ENCODE measurements at places on chromosomes 12 and 14. TPM values are rescaled to one million over a fixed set of nuclear protein-coding genes. Genes with fewer than 3 reads are reported as not detected.

GRCh38 chr12:122374707-122375106 lies 47.8 kb downstream of the CLIP1 start:
- H3K36me3 ChIP-seq, result peaks cover 5% of the 10 kb centered on the region
- no peak overlapping the region for H3K4me3 ChIP-seq
- DNase-seq, result no peak

GRCh38 chr14:91068642-91069041 lies 8.2 kb upstream of the RPS6KA5 start:
- no peak overlapping the region for H3K4me3 ChIP-seq
- no peaks in the 10 kb centered on the region for H3K4me1 ChIP-seq
- no peaks in the 10 kb centered on the region for H3K27me3 ChIP-seq
- no peaks in the 10 kb centered on the region for H3K36me3 ChIP-seq
- no peak for DNase-seq

The ASB2 gene
- total RNA-seq, result 53.3 TPM

The AQP2 gene
- 0.21 TPM for total RNA-seq

The TPPP2 gene
- total RNA-seq, result not detected

- no peak overlapping the region for H3K4me3 ChIP-seq
- peaks cover 3% of the 10 kb centered on the region for H3K4me1 ChIP-seq
- H3K27ac ChIP-seq, result peak overlapping the region; percentile 98
These were observed 136.0 kb downstream of the CRADD start for GRCh38 chr12:93813186-93813585.

The INHBE gene
- not detected for total RNA-seq

DNA sequence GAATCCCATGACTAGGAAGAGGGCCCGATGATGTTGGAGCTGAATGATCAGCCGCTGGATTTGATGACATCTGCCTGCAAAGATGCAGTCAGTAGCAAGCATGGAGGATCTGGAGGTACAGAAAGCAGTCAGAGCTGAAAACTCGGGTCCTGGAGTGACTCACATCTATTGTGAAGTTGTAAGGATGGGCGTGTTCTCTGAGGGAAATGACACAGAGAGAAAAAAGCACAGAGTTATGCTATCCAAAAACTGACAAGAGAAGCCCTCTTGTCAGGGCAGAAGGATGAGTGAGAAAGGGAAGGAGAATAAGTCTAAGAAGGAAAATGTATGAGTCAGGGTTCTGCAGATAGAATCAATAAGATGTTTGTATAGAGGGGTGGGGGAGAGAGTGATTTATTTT lies 380.4 kb upstream of the CCDC196 start:
- no peaks in the 10 kb centered on the region for H3K27me3 ChIP-seq
- no peaks in the 10 kb centered on the region for H3K4me1 ChIP-seq
- no peak overlapping the region for H3K27ac ChIP-seq
- H3K36me3 ChIP-seq, result no peaks in the 10 kb centered on the region
- no peak overlapping the region for H3K4me3 ChIP-seq

GRCh38 chr14:61493239-61493638 lies 171.9 kb downstream of the PRKCH start:
- no peak overlapping the region for H3K4me3 ChIP-seq
- no peaks in the 10 kb centered on the region for H3K4me1 ChIP-seq
- DNase-seq, result no peak
- H3K36me3 ChIP-seq, result no peaks in the 10 kb centered on the region

DNA sequence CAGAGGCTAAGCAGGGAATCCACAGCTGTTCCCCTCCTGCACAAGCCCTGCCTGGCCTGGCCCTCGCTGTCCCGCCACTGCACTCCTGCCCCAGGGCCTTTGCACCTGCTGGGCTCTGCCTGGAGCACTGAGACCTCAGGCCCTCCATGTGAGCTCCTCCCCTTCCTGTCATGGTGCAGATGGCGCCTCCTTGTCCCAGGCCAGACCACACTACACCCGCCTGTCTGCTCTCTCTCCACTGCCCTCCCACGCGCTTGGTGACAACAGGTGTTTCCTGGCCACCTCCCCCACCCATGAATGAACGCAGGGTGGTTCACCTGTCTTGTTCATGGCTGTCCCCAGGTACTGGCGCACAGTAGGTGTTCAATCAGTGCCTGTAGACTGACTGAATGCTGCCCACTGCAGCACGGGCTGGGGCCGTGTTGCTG lies 82.9 kb downstream of the NCOR2 start:
- no peaks in the 10 kb centered on the region for H3K36me3 ChIP-seq
- no peaks in the 10 kb centered on the region for H3K4me1 ChIP-seq
- no peak for DNase-seq
- H3K27ac ChIP-seq, result no peak overlapping the region

GRCh38 chr12:126201981-126202537 lies 1136.8 kb downstream of the AACS start:
- H3K4me1 ChIP-seq, result no peaks in the 10 kb centered on the region
- H3K27ac ChIP-seq, result no peak overlapping the region
- H3K27me3 ChIP-seq, result no peaks in the 10 kb centered on the region
- no peak for DNase-seq
- H3K4me3 ChIP-seq, result no peak overlapping the region

DNA sequence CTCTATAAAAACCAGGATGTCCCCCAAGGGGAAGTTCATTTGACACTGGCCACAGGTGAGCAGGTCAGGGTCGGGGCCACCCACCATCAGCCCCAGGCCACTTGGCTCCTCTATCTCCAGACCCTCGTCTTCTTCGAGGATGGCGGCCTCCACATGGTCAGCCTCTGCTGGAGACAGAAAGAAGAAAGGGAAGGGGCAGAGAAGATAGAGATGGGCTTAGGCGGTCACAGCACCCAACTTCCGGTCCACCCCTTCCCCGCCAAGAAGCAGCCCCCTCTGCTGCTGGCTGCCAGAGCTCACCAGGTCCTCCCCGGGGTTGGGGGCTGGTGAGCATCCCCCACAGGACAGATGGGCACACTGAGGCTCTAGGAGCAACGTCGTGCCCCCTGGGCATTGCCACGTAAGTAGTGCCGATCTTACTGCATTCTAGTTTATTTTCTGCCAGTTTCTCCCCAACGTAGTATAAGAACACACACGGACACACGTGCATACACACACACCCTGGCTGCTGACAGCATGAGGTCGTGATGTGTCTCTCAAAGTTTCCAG lies 14.2 kb downstream of the BCL11B start:
- H3K27me3 ChIP-seq, result no peaks in the 10 kb centered on the region
- H3K4me1 ChIP-seq, result no peaks in the 10 kb centered on the region
- no peak overlapping the region for H3K27ac ChIP-seq
- DNase-seq, result no peak
- no peaks in the 10 kb centered on the region for H3K36me3 ChIP-seq

DNA sequence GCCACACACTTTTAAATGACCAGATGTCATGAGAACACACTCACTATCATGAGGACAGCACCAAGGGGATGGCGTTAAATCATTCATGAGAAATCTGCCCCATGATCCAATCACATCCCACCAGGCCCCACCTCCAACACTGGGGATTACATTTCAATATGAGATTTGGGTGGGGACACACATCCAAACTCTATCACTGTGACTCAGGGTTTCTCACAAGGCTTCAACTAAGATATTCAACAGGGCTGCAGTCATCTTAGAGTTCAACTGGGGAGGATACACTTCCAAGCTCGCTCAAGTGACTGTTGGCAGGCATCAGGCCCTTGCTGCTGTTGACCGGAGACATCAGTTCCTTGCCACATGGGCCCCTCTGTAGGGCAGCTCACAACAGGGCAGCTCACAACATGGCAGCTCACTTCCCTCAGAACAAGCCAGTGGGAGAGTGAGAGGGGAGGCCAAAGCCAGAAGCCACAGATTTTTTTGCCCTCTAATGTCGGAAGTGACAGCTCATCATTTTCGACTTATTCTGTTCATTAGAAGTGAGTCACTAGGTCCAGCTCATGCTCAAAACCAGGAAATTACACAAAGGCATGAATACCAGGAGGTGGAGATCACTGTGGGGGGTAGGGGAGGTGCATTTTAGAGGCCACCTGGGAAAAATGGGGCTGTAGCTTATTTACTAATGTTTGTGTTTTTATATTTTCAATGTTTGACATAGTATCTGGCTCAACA lies 50.8 kb upstream of the PTHLH start:
- no peaks in the 10 kb centered on the region for H3K36me3 ChIP-seq
- no peak overlapping the region for H3K4me3 ChIP-seq
- H3K4me1 ChIP-seq, result no peaks in the 10 kb centered on the region
- no peaks in the 10 kb centered on the region for H3K27me3 ChIP-seq
- no peak overlapping the region for H3K27ac ChIP-seq
- no peak for DNase-seq

DNA sequence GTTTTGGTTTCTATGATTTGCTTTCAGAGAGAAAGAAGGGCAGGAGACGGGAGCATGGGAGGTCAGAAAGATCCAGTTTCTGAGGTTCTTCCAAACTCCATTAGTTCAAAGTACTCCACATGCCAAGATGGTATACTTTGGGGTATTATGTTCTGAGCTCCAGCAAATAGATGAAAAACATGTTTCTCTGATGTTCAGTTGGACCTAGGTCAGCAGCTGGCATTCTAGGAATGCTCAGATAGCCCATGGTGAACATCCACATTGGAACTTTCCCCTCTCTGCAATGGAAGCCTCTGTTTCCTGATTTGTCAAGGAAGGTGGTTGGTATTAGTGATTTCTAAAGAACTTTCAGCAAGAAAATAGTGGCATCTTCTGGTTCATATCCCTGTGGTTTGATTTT lies 257.5 kb downstream of the KTN1 start:
- H3K27ac ChIP-seq, result no peak overlapping the region
- no peaks in the 10 kb centered on the region for H3K36me3 ChIP-seq
- H3K4me1 ChIP-seq, result no peaks in the 10 kb centered on the region

- no peaks in the 10 kb centered on the region for H3K4me1 ChIP-seq
- H3K27me3 ChIP-seq, result no peaks in the 10 kb centered on the region
- H3K27ac ChIP-seq, result no peak overlapping the region
These were observed 210.9 kb upstream of the ARID2 start for GRCh38 chr12:45518291-45519235.

The MGAT4C gene
- 0.68 TPM for total RNA-seq

The RPGRIP1 gene
- 0.39 TPM for total RNA-seq

- H3K4me1 ChIP-seq, result no peaks in the 10 kb centered on the region
- H3K4me3 ChIP-seq, result no peak overlapping the region
- peaks cover 4% of the 10 kb centered on the region for H3K27me3 ChIP-seq
- DNase-seq, result no peak
- no peak overlapping the region for H3K27ac ChIP-seq
These were observed 1141.3 kb downstream of the BCL11B start for GRCh38 chr14:98130691-98131090.

The SPTLC2 gene
- total RNA-seq, result 45.4 TPM

- peaks cover 2% of the 10 kb centered on the region for H3K36me3 ChIP-seq
- H3K4me3 ChIP-seq, result no peak overlapping the region
- H3K4me1 ChIP-seq, result no peaks in the 10 kb centered on the region
- no peak overlapping the region for H3K27ac ChIP-seq
- no peaks in the 10 kb centered on the region for H3K27me3 ChIP-seq
These were observed 8.2 kb downstream of the PDE6H start for GRCh38 chr12:14981049-14981448.

DNA sequence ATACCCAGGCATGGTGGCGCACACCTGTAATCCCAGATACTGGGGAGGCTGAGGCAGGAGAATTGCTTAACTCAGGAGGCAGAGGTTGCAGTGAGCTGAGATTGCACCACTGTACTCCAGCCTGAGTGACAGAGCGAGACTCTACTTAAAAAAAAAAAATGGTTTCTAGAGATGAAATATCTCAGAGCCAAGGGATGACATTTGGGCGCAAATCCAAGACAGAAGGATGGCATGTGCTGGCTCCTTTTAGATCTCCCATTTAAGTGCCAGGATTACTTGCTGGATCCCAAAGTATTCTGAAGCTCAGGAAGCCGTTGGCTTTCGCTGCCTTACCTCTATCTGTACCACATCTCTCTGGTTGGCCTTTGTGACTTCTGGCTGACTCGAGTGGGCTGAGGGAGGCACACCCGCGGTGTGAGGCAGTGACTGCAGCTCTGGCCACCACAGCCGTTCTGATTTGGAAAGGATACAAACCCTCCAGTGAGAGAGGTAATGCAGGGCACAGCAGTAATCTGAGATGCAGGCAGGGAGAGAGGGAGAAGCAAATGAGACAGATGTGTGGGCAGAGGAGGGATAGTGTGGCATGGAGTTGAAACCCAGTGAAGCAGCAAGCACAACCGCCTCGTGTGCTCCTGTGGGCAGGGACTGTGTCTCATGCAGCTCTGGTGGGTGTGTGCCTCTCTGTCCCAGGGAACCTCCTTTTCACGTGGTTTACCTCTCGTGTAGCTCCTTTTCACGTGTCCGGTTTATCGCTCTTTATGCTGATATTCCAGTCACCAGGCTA lies 4.9 kb downstream of the B4GALNT3 start:
- DNase-seq, result no peak
- H3K4me3 ChIP-seq, result no peak overlapping the region
- H3K27me3 ChIP-seq, result no peaks in the 10 kb centered on the region
- H3K4me1 ChIP-seq, result no peaks in the 10 kb centered on the region

DNA sequence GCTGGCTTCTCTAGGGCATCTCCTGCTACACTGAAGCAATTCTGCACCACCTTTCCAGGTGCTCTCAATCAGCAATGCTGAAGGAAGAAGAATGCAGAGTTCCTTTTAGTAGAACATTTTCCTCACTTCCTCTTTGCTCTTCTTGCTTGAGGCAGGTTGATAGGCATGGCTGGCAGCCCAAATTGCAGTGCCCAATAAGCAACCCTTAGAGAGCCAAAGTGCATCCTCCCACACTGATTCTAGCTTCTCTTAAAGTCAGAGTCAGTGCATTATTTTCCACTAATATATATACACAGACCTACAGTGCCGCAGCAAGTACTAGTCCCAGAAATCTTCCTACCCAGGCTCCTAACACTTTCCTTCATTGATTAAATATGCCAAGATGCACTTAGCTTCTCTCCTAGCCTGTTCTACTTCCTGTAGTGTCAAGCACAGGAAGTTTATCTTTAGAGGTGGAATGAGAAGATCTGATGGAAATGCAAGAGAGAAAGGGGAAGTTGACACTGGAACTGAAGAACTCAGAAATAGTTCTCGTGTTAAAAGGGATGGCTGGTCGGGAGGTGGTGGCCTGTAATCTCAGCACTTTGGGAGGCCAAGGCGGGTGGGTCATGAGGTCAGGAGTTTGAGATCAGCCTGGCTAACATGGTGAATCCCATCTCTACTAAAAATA lies 132.7 kb downstream of the SSPN start:
- H3K27ac ChIP-seq, result no peak overlapping the region
- no peak overlapping the region for H3K4me3 ChIP-seq
- no peaks in the 10 kb centered on the region for H3K4me1 ChIP-seq

GRCh38 chr12:109020796-109021380 lies at the start of gene SVOP:
SVOP (minus strand) TSS chr12:109021068; CDS start chr12:109020868, 200 bp downstream.
- no peak within 1 kb of the TSS for H3K4me3 ChIP-seq
- H3K36me3 ChIP-seq, result no peaks in the 10 kb centered on the region
- no peaks in the 10 kb centered on the region for H3K4me1 ChIP-seq
- no peak within 1 kb of the TSS for H3K27ac ChIP-seq
- H3K27me3 ChIP-seq, result no peaks in the 10 kb centered on the region
